ENCODE measurements at places on chromosomes 5 and 9.

DNA sequence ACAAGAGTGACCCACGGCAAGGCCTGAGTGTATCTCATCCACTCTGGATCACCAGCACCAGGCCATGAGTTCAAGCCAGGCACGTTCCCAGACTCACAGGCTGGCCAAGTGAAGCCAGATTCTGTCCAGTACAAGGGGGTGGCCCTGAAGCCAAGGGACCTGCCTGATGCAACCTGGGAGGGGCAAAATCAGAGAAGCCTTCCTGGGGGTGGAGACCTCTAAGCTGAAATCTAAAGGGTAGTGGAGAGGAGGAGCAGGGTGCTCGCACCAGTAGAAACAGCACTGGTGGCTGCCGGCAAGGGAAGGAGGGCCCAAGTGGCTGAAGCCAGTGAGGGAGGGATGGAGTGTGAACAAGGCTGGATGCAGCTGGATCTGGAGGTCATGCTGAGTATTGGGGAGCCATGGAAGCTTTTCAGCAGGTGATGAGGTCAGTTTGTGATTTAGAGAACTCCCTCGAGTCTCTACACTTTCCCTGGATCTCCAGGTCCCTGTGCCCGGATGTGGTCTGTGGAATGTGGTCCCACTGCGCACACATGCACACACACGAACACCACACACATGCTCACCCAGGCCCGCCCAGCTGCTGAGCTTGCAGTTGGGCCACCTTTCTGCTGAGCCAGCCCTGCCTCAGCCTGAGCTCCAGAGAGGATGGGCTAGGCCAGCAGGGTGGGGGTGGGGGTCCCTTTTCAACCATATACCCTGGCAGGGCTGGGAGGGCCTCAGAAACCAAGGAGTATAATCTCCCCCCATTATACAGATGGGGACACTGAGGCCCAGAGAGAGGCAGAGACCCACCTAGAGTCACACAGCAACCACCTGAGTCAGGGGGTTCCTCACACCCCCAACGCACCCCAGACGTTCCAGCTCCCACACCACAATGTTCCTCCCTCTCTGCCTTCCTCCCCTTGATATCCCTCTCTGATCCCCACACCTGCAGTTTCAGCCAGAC is 1.6 kb downstream of the PIP5KL1 start:
- no peak for DNase-seq

DNA sequence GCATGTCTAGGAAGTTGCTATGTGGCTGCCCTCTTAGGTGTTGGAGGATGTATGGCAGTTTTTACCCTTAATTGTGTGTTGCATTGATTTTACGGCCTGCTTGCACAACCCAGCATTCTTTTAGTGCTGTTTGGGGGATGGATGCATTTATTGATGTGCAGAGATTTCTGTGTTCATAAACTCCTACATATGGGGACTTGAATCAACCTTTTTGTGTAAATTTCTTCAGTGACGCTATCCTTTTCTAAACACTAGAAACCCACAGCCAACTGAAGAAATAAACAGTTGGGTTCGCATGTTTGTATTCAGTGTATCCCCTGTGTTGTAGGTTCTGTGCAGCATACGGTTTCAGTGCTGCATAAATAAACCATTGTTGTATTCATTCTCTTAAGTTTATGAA is 263.7 kb downstream of the RASEF start:
- no peak for DNase-seq

- no peak for DNase-seq
Observed at GRCh38 chr9:70789086-70789485, 332.3 kb downstream of the TRPM3 start.

- no peak for DNase-seq
Observed at GRCh38 chr5:56476487-56476856, 243.3 kb upstream of the ANKRD55 start.
